ENCODE measurements at places on chromosomes 2 and 18.

- no peak for DNase-seq
Measured at GRCh38 chr2:28086611-28087010, 196.1 kb downstream of the BABAM2 start.

DNA sequence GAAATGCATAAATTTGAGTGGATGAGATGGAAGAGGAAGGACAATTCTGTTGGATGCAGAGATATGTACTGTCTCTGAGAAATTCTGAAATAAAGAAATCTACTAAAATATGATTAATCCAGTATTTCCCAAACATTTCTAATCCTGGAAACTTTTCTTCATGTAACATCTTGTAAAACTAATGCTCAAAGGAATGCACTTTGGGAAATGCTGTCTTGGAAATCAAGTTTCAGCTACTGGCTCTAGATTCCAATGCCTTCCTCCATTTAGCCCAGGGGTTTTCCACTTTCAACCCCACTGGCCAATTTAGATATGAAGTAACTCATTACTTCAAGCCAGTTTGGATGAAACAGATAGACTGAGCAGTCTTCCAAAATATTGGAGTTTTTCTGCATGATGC is 355.1 kb downstream of the TXNL1 start:
- DNase-seq = no peak

DNA sequence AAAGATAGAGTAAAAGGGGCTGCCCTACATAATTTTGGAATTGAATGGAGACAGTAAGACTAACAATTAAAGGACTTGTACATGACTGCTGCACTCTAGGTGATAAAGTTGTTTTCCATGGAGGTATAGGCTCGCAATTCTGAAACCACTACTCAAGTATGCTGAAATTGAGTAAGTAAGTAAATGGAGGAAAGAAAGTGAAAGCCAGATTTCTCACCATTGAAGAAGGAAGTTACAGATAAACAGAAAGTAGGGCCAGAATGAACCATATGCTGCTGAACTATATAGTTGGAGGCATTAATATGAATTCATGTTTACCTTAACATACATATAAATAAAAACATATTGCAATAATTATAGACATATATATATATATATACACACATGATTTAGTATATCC is 225.7 kb upstream of the ST6GAL2 start:
- DNase-seq = no peak

DNA sequence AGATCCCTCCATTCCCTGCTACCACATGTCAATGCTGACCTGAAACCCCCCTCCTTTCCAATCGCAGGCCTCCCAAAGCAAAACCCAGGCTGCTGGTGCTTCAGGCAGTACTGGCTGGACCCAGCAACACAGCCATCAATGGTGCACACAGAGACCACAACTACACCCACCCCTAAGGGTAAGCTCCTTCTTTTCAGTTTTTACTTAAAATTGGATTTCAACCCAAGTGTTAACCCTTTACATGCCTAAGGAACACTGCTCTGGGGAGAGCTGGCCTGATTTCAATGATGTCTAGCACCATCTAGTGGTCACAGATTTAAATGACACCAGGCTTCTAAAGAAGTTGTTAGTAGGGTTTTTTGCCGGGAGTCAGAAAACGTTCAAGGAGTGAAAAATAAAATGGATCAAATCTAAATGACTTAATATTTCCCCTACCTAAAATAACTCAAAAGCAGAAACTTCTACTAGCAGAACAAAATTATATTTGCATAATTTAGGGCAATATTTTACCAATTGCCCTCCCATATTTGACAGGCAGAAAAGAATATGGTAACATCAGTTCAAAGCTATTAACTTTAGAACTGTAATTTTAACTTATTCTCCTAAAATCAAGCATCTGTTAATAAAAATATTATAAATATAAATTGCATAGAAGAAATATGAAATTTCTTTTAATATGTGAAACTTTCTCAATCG is 24.6 kb downstream of the FECH start:
- no peak for DNase-seq

- no peak for DNase-seq
Measured at GRCh38 chr2:181231151-181231550, 226.0 kb upstream of the ITGA4 start.

DNA sequence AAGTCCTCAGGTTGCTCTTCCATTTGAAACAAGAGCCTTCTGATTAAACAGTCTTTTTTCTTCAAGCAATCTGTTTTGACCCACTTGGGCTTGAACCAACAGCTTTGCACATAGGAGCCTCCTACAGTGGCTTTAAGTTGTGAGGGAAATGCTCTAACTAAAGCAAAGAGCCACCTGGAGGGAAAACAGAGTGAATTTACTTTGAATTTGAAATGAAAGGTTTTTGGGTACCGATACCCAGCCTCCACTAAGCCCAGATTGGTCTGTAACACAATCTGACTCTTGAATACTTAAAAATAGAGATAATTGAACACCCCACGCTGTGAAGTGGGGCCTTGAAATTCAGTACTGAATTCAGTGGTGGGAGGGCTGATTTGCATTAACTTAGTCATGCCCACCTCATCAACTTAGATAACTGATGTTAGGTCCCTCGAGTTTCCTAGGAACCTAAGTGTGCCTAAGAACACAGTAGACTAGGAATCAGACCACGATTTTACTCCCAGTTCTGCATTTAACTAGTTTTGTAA is 56.3 kb upstream of the ACVR1C start:
- DNase-seq = no peak

- DNase-seq = no peak
Measured at GRCh38 chr18:48319801-48320638, 89.2 kb downstream of the ZBTB7C start.

- no peak for DNase-seq
Measured at GRCh38 chr2:86031606-86032005, 74.1 kb downstream of the POLR1A start.

Measured in stimulated activated naive CD4-positive, alpha-beta T cell treated with Interleukin-2 at 50 U/mL for 16 hours (primary cell).